ENCODE measurements at places on chromosomes 12 and 14. TPM values are rescaled to one million over a fixed set of nuclear protein-coding genes. Genes with fewer than 3 reads are reported as not detected.

Gene RIMBP2
- not detected for total RNA-seq

Gene HOXC9
- 0.15 TPM for total RNA-seq

Gene CIROP
- 0.45 TPM for total RNA-seq

Gene NPFF
- total RNA-seq, result not detected

Gene POTEM
- total RNA-seq, result not detected

Gene ADSS1
- total RNA-seq, result 2.7 TPM

Gene KRT71
- total RNA-seq, result not detected

Gene NAA25
- total RNA-seq, result 8.6 TPM

Gene TAS2R9
- total RNA-seq, result not detected

Gene CCDC197
- not detected for total RNA-seq

Gene NUDT14
- 6.7 TPM for total RNA-seq

Gene SLC6A15
- 3.0 TPM for total RNA-seq

Gene SELPLG
- 0.74 TPM for total RNA-seq

Gene FOXA1
- total RNA-seq, result under 0.01 TPM

Gene PLEK2
- total RNA-seq, result 5.4 TPM

Gene ASCL1
- not detected for total RNA-seq

Gene HAL
- under 0.01 TPM for total RNA-seq

Gene NXPH4
- total RNA-seq, result 1.5 TPM

Gene NTS
- total RNA-seq, result not detected

Gene FAM186B
- under 0.01 TPM for total RNA-seq

Gene CLIP1
- 24.7 TPM for total RNA-seq

Gene PXN
- total RNA-seq, result 74.5 TPM

Gene AQP2
- not detected for total RNA-seq

Gene ABCC9
- total RNA-seq, result 0.34 TPM

Gene SPRING1
- 22.2 TPM for total RNA-seq

Gene ALX1
- 0.45 TPM for total RNA-seq

Gene POP5
- 49.4 TPM for total RNA-seq

Gene HOXC12
- total RNA-seq, result not detected

Gene GALNT9
- total RNA-seq, result 0.67 TPM

Gene CCDC196
- total RNA-seq, result not detected

Gene SLC17A8
- total RNA-seq, result not detected

Gene ADAMTS20
- total RNA-seq, result not detected

Gene BMP4
- 7.4 TPM for total RNA-seq

Data from bronchus fibroblast of lung (primary cell).